ENCODE measurements at places on chromosomes 2 and 18. TPM values are rescaled to one million over a fixed set of nuclear protein-coding genes. Genes with fewer than 3 reads are reported as not detected.

Gene IL36G
- not detected for total RNA-seq

Gene NEB
- 0.36 TPM for total RNA-seq

Gene VIT
- not detected for total RNA-seq

Gene CD8A
- 0.32 TPM for total RNA-seq

Gene CCNT2
- 10.1 TPM for total RNA-seq

Gene LDLRAD4
- 1.7 TPM for total RNA-seq

Gene DLX1
- 2.8 TPM for total RNA-seq

Gene GPD2
- 19.4 TPM for total RNA-seq

Gene ADAM23
- 9.3 TPM for total RNA-seq

Gene C2orf72
- total RNA-seq: 6.0 TPM

Gene EVX2
- total RNA-seq: not detected

Gene CHRNG
- total RNA-seq: not detected

Gene CRYGC
- not detected for total RNA-seq

Gene TMEM169
- total RNA-seq: 0.38 TPM

Gene MAB21L4
- total RNA-seq: 0.22 TPM

Gene D2HGDH
- total RNA-seq: 10.0 TPM

Gene KCNJ3
- not detected for total RNA-seq

Gene FIGN
- total RNA-seq: 2.7 TPM

Gene AGXT
- total RNA-seq: not detected

Gene C2orf80
- not detected for total RNA-seq

Gene ALPG
- total RNA-seq: 0.38 TPM

Gene CNOT11
- 39.1 TPM for total RNA-seq

Gene MGAT4A
- total RNA-seq: 3.1 TPM

Gene SERPINB10
- not detected for total RNA-seq

Gene TMX3
- 16.8 TPM for total RNA-seq

Gene CCNYL1
- total RNA-seq: 19.9 TPM

Gene NXPH2
- not detected for total RNA-seq

Gene IL1F10
- not detected for total RNA-seq

Gene SGPP2
- 0.56 TPM for total RNA-seq

Gene CDKL4
- not detected for total RNA-seq

Measured in A549 treated with Hydrocortisone at 1 μM for 4 hours (cell line).